Psoas muscle (tissue), 8 donors: ENCODE measurements at places on chromosomes 1 and 21.

- DNase-seq = no peak
Measured at GRCh38 chr1:243229526-243229925, 25.6 kb downstream of the CEP170 start.

DNA sequence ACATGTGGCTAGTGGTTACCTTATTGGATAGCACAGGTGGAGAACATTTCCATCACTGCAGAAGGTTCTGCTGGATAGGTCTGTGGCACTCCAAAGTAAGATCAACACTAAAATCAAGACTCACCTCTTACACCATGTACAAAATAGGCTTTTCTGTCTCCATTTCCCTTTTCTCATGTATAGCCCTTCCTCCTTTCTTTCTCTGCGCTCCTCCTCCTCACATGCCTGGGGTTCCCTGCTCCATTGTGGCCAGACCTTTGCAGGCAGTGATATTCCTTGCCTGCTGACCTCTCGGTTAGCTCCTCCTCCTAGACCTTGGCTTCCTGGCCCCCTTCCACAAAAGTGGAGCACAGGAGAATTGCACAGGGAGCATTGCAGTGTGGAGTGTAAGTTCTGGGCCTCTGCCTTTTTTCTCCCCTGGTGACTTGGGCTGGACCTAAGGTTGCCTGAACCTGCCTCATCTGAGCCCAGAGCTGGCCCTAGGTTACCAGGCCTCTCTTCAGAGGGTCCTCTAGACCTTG, 33.2 kb upstream of the RBM15 start:
- no peak for DNase-seq

DNA sequence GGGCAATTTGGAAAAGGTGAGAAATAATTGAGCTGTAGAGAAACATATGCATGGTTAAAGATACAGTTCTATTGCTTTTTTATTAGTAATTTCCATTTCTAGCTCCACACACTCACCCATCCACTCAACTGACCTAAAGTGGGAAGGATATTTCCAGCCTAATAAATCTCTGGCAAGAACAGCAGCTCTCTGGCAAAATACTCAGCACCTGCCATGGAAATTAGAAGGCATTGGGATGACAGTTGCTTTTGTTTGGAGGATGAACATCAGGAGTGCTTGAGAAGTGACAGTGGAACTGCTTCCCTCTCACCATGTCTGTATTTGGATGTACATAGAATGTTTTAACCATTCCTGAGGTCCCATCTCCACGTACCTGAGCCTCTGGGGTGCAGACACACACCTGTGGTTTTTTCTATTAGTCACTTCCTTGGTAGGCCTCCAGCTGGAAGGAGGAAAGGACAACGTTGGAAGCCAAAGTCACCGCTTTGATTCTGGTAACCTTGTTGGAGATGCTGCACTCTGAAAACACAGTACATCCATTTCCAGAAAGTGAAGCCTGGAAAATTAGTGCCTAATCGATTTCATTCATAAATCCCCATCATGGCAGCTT, 62.3 kb upstream of the RUNX1 start:
- DNase-seq = no peak

DNA sequence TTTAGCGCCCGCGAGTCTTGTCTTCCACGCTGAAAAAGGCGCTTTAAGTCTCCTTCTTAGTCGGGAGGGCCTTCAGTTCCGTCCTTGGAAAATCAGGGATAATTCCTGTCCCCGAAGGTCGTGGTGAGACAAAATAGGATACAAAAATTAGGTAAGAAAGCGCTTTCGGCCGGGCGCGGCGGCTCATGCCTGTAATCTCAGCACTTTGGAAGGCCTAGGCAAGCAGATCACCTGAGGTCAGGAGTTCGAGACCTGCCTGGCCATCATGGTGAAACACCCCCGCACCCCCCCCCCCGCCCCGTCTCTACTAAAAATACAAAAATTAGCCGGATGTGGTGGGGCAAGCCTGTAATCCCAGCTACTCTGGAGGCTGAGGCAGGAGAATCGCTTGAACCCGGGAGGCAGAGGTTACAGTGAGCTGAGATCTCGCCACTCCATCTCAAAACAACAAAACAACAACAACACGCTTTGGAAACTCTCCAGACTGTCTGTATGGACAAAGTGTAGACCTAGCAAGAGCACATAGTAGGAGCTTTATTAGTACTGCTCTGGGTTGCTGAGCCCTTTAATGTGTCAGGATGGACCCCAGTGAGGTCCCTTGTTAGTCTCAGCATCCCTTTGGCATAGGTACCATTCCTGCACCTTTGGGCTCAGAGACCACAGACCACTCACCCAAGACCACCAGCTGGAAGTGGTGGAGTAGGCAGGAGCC, 790 bp upstream of the TMEM54 start:
- no peak for DNase-seq

- no peak for DNase-seq
Measured at GRCh38 chr1:228717081-228717480, 18.2 kb upstream of the RHOU start.

GRCh38 chr1:12472798-12473551, 145.0 kb downstream of the DHRS3 start:
- no peak for DNase-seq

GRCh38 chr1:247448107-247448791, 9.7 kb downstream of the OR2B11 start:
- DNase-seq = peak; percentile 76

DNA sequence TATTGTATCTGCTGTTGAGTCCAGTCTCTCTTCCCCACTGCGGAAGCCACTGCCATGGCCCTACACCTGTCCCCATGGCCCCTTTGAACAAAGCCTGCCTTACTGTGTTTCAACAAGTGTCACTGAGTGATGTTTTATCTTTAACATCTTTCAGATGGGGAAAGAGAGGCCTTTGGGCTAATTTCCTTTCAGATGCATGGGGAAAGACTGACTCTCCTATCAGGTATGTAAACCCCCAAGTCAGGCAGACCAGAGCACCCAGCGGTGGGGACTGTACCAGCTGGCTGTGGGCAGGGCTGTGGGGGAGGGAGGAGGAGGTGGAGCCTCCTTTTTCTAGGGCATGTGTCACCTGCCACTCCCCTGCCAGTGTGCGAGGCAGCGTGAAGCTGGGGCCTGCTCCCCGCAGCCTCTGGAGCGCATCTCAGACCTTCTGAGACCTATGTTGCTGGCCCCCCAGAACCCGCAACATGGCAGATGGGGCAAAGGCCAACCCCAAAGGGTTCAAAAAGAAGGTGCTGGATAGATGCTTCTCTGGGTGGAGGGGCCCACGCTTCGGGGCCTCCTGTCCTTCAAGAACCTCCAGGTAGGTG, at the start of gene PLA2G2F:
TSS of gene PLA2G2F (plus strand) at position 363 of the 590 bp plus-strand sequence. CDS start at position 468, 105 bp downstream.
- DNase-seq = no peak

GRCh38 chr1:56414728-56415224, 164.6 kb downstream of the PLPP3 start:
- DNase-seq = no peak

DNA sequence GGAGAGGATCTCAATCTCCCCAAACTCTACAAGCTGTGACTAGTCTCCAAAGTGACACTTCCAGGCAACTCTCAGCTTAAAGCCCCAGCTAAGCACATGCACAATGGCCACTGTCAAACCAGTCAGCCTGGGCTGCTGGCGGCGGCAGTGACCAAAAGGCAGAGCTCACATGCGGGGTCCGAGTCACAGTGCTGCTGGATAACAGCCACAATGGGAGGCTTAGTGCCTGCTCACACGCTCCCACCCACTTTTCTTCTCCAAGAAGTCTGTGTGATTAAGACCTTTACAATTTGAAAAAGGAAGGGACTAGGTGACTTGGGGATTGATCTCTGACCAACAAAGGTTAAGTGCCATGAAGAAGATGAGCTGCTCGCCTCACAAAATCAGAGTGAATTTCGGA, 16.8 kb downstream of the RIPK4 start:
- DNase-seq = no peak

DNA sequence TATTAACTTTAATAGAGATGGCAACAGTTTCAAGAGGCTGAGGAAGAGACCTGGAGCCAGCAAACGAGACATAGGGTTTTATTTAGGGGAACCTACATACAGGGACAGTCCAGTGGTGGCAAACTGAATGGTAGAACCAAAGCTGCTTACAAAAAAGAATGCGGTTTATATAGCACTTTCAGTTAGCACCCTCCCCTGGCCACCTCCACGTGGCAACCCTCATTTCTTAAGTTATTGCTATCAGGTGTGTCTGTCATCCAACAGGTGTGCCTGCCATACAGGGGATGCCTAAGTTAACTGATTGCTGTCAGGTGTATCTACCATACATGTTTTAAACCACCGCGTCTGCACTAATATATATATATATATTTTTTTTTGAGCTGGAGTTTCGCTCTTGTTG, 129.2 kb upstream of the DUSP10 start:
- no peak for DNase-seq

DNA sequence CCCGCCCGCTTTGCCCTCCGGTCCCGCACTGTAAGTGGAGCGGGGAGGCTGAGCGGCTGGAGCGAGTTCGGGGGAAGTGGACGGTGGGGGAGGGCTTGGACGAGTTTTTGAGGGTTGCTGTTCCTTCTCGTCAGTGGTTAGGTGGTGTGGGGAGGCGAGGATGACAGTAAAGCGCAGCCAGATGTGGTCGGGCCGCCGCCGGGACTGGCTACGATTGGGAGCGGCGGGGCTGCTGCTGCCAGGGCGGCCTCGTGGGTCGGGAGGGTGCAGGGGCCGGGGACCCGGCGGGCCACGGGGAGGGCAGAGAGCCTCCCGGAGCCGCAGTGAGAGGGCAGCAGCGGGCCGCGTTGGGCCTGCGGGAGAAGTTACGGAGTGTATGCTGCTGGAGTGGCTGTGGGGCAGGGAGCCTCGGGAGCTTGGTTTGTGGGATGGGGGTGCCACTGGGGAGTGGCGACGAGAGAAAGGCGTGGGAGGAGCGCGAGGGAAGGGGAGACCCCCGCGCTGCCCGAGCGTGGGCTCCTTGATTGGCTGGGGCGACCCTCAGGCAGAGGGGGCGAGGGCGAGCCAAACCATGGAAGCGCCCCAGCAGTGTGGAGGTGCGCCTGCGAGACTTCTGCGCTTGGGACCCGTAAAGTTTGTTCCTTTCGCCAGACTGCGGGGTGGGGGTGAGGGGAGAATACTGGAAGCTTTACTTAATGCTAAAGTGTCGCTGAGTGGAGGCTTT, 2.1 kb downstream of the ADGRL2 start:
- peak; percentile 69 for DNase-seq

DNA sequence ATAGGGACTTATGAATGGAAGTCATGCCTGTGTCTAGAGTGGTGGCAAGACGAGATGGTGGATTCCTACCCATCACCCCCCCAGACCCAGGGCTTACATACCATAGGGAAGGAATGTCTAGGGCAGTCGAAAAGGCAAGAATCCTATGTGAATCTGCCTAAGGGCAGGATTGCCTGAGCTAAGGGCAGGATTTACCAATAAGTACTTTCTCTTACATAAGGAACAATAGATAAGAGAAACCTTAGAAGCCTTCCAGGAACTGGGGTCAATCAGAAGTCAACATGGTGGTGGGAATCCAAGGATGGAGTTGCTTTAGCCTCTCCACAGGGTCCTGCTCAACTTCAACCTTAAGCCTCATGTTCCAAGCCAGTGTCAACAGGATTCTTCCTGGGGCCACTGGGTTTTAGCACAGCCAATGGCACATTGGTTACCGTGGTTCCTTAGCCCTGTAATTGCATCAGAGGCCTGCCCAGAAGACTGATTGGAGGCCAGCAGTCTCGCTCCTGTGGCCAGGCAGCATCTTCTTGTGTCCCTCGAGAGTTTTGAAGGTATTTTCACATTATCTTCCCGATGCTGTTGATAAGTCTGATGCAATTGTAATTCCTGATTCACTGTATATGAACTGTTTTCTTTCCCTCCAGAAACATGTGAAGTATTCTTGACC, 20.7 kb downstream of the BACE2 start:
- DNase-seq = no peak

DNA sequence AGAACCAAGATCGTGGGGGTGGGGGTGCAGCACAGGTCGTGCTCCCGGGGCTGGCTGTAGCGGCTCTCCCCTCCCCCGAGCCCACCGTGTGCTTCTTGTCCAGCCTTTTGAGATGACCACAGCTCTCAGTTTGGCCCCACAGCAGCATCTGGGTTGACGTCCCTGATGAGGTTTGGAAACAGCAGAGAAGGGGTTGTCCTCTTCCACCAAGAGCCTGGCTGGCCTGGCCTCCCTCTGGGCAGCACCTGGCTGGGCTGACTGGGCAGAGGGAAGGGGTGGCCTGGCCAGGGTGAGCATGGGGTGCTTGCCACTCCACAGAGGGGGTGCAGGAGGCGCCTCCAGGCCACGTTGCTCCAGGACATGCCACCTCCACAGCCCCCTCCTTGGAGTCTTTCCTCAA, 61.5 kb downstream of the SKI start:
- no peak for DNase-seq

DNA sequence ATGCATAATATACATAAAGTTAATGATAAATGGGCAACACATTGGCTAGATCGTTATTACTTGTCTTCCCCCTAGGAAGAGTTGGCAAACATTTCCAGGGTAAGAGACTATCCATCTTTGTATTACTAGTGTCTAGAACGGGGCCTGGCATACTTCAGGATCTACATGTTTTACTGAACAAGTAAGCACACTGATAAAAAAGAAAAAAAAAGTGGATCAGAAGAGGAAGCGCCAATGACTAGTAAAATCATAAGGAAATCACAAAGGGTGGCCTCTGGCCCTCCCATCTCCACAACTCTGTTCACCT, 482 bp downstream of the TM2D1 start:
- no peak for DNase-seq

GRCh38 chr21:36992671-36993070, 13.8 kb upstream of the RIPPLY3 start:
- DNase-seq = no peak

GRCh38 chr1:202888221-202888530, 773 bp downstream of the RABIF start:
- DNase-seq = no peak

GRCh38 chr1:199307496-199308264, 668.8 kb downstream of the PTPRC start:
- no peak for DNase-seq

DNA sequence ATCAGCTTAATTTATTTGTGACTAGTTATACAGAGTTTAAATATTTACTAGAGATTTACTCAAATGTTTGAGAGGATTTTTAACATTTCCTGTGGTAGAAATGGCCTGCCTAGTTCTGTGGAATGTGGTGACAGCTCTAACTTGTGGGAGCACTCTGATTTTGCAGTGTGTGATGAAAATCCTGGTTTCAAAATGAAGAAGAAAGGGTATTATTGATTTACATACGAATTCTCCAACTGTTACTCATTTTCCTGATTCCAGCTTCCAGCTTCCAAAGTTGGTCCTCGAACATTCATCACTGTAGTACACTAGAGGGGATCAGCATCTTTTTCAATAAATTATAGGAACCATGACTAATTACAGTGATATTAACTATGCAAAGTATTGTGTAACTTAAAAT, 462.7 kb upstream of the PKN2 start:
- DNase-seq = no peak

GRCh38 chr1:174152427-174152826, 6.9 kb upstream of the RABGAP1L start:
- DNase-seq = no peak
